ENCODE measurements at places on chromosomes 3 and 15.

GRCh38 chr3:76505202-76505845, 534.6 kb upstream of the ROBO2 start:
- no peak for DNase-seq

DNA sequence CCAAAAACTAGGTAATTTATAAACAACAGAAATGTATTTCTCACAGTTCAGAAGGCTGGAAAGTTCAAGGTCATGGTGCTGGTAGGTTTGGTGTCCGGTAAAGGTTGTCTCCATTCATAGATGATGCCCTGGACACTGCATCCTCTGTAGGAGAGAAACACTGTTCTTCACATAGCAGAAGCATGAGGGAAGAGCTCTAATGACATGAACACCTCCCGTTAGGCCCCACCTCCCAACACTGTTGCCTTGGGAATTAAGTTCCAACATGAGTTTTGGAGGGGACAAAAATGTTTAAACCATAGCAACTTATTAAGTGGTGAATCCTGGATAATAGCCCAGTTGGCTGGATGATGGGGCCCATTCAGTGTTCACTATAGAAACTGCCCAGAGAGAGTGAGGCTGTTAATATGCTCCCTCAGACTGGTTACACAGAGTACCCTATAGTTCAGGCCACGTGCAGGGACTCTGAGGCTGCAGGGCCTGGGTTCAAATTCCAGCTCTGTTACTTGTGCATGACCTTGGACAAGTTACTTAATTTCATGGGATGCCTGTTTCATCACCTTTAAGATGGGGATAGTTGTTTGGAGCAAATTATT, 37.0 kb downstream of the CCNL1 start:
- no peak for DNase-seq

DNA sequence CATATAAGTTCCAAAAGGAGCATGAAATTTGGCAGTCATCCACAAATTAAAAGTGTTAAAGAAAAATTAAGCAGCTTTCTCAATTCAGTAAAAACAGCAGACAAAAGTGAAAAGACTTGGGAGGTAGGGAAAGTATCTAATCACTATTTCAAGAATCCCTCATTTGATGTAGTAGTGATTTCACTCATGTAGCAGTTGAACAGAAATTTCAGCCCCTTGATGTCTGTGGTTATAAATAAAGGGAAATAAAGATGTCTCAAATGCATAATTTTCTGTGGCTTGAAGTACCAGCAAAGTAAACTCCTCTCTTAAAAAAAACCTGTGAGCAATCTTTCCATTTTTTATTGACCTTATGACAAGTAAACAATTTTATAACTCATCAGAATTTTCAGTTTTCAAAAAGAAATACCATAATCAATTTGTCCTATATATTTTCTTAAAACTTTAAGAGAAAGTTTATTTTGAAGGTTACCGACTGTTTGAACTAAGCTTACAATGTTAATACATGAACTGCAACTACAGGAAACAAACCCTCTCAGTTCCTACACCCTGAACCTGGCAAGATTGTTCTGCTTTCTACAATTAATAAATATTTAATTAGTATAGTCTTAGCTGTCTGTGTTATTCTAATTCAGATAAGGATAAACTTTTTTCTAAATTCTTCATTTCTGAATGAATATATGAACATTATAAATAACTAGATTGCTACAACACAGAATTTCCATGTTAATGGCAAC, 94.2 kb downstream of the CBLB start:
- no peak for DNase-seq

GRCh38 chr3:41037651-41038334, 161.5 kb upstream of the CTNNB1 start:
- DNase-seq = no peak

DNA sequence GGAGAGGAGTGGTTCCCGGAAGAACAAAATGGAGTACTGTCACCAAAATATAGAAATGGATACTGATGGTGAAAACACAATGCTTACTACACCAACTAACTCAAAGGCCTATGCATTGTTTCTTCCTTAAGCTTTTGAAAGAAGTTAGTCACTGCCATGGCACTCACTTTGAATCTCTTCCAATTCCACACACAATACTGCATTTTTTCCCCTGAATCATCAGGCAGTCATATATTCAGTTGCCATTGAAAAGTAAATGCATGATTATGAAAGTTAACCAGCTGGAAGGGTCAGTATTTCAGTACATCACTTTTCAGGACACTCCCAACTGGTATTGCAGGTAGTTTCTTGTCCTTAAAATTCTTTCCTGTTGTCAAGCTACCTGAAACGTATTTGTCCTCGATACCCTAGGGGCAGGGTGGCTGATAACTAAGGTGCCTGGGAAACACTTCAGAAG, 9.0 kb upstream of the LRRFIP2 start:
- no peak for DNase-seq

DNA sequence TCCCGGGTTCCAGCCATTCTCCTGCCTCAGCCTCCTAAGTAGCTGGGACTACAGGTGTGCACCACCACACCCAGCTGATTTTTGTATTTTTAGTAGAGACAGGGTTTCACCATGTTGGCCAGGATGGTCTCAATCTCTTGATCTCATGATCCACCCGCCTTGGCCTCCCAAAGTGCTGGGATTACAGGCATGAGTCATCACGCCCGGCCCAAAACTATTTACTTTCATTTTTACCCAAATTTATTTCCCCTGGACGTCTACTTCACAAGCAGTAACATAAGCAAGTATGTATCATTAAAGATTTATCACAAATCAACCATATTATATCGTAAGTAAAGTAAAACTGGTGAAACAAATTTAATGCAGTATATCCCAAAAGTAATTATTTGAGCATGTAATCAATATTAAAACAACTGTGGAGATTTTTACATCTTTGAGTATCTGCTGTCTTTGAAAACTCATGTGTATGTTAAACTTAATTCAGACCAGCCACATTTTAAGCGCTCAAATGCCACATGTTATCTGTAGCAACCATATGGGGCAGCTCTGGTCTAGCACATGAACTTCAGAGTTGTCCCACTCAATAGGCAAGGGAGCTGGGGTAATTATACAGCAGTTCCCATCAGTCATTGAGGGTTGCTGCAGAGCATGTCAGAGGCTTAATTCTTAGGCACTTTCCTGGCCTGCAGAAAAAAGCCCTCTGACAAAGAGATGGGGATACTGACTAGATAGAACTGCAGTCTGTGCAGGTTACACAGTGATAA, 185.7 kb upstream of the CTDSPL start:
- DNase-seq = no peak

DNA sequence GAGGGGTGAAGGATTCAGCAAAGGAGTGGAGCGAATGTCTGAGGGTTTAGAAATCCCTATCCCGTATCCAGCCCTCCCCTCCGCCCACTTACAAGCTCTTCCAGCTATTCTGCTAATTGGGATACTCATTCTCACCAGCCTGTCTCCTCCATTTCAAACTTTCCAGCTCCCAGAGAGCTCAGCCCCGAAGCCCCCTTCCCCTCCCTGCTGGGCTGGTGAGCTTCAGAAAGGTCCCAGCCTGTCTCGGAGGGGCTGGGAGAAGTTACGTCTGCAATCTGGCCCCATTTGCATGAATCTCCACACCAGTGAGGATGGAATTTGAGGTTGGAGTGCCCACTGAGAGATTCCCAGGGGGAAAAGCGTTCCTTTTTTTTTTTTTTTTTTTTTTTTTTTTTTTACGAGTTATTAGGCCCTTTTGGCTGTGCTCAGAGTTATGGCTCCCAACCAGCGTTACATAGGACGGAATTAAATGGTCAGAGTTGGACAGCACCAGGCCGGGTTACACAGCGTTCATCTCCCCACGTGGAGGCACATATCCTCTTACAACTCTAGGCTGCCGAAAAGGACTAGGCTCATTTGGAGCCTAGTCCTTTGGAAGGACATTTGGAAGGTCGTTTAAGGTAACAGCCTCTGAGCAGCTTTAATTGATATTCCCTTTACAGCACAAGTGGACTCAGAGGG, 34.6 kb downstream of the FGD5 start:
- no peak for DNase-seq
